ENCODE measurements at places on chromosomes 5 and 9. TPM values are rescaled to one million over a fixed set of nuclear protein-coding genes. Genes with fewer than 3 reads are reported as not detected.

DNA sequence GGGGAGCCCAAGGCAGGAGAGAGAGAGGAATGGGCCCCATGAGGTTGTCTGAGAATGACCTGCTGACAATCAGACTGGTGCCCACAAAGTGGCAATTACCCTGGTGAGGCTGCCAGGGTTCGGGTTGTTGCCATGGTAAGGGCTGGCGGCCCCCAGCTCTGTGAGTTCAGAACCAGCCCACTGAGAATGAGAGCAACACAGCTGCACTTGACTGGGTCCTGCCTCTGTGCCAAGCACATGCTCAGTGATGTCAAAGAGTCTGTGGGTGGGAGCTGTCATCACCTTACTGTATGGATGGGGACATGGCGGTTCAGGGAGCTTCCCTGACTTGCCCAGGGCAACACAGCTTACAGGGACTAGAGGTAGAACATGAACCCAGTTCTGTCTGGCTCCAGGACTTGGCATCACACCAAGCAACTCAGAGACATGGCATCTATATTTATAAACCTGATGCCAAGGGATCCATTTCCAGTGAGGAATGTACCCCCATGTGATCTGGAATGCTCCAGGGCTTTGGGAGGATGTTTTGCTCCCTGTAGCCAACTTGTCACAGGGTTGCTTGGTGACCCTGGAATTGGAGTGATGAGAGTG, 38.2 kb upstream of the TEX48 start:
- no peak for DNase-seq

GRCh38 chr9:84411683-84412267, 71.2 kb upstream of the SLC28A3 start:
- DNase-seq, result no peak

DNA sequence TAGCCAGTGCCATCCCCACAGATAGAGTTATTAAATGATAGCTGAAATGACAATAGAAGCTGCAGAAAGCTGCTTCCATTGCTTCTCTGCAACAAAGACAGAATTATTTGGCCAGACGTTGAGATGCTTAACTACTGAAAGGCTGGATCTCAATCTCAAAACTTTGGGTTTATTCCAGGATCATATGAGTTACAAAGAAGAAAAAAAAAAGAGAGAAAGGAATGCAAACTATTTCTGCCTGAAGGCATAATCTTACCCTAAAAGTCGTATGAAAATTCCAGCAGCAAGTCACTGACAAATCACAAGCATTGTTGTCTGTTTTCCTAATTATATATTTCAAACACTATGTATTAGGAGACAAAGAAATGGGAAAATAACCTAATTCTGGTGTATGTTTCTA, 12.8 kb upstream of the TYRP1 start:
- DNase-seq, result peak; percentile 5

- DNase-seq, result no peak
These were observed 1885.7 kb upstream of the NUDT12 start for GRCh38 chr5:105448271-105448670.

- peak; percentile 82 for DNase-seq
These were observed 17.4 kb upstream of the ARSI start for GRCh38 chr5:150320044-150320613.

DNA sequence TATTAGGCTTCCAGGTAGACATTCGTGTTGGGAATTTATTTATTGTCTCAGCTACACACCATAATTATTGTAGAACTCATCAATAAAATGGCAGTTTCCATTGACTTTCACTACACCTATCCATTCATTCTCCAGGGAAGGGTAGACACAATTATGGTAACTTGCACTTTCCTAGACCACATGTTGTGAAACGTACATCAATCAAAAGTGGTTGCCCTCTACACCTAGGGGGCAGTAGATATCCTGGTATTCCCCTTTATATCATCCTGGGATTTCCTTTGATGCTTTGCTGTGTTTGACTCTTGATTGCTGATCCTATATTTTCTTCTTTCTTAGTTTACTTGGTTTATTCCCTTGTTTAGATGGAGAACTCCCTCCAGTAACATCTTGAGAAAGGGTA, 47.9 kb downstream of the ADGRV1 start:
- no peak for DNase-seq

DNA sequence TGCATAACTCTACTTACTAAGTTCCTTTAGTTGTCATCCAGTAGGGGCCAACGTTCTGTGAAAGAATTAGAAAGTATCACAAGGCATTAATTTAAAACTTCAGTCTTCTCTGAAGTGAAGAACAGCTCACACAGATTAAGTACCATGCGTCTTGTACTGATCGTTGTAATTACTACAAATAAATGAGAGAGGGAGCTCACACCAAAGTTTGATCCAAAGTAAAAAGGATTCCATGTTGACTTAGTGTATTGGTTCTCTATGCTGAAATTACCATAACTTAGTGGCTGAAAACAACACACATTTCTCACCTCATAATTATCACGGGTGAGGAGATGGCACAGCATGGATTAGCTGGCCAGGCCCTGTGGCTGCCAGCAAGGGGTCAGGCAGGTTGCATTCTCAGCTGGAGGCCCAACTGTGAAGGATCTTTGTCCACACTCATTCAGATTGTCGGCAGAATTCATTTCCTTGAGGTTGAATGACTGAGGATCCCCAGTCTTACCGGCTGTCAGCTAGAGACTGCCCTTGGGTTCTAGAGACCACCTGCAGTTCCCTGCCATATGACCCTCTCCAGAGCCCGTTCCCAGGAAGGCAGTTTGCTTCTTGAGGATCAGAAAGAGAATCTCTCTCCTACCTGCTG, 169.1 kb downstream of the YTHDC2 start:
- no peak for DNase-seq

GRCh38 chr9:92438900-92439526, 14.7 kb upstream of the OMD start:
- DNase-seq, result no peak

DNA sequence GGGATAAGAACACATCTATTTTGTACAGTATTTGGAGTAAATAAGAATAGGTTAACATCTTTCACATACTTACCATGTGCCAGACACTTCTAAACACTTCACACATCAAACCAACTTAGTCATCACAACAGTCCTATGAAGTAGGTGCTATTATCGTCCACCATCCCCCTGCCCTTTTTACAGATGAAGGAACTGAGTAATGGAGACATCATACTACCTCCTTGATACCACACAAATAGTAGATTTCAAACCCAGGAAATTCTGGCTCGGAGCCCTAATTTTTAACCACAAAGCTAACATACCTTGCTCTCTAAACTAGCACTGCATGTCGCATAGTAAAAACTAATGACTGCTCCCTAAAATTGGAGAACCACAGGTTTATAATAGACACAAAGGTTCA, 4.2 kb upstream of the ZNF366 start:
- DNase-seq, result no peak

DNA sequence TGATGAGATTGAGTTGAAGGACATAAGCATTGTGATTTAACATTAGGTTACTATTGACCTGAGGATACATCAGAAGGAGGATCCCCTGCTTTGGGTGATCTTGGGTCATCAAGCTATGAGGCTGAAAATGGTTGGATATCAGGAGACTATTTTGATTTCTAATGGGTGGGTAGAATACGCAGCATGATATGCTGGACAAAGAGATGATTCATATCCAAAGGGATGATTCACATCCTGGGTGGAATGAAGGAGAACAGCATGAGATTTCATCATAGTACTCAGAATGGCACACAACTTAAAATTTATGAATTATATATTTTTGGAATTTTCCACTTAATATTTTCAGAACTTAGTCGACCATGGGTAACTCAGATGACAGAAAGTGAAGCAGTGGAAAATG, 1759.5 kb upstream of the C9orf72 start:
- DNase-seq, result peak; percentile 18

DNA sequence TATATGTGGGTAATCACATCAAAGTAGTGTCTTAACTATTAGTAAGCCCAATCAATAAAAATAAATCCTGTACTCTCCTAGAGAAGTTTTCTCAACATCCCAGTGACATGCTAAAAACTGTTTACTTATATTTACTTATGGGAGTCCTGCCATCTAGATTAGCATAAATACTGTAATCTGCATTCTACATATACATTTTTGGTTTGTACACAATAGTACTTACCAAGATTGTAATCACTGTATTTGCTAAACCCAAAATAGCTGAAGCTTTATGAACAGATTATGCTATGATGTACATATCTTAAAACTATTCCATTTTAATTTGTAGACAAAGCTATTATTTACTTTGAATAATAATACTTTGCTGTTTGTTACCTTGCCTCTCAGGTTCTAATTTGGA, 105.4 kb downstream of the EDIL3 start:
- no peak for DNase-seq

DNA sequence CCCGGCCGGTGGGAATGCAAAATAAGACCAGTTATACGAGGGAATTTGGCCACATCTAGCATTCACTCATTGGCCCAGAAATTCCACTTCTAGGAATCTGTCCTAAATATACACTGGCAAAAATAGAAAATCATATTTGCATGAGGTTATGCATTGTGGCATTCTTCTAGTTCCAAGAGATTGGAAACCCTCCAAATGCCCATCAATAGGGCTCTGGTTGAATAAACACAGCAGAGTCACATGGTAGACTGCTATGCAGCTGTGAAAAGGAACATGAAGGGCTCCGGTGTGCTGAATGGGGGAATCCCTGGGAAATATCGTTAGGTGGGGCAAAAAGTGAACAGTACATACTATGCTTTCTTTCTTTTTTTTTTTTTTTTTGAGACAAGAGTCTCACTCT, 36.8 kb downstream of the PTGES start:
- DNase-seq, result no peak

The NR5A1 gene
- not detected for total RNA-seq

The PRUNE2 gene
- total RNA-seq, result 0.41 TPM

The ZNF367 gene
- total RNA-seq, result 1.4 TPM

The GFI1B gene
- total RNA-seq, result not detected

The SPATA31E1 gene
- total RNA-seq, result not detected

The IL13 gene
- not detected for total RNA-seq
